Foreskin keratinocyte (primary cell): ENCODE measurements at places on chromosomes 3 and 15. TPM values are rescaled to one million over a fixed set of nuclear protein-coding genes. Genes with fewer than 3 reads are reported as not detected.

GRCh38 chr3:108228286-108228685 lies 6.1 kb upstream of the IFT57 start:
- no peak for DNase-seq

DNA sequence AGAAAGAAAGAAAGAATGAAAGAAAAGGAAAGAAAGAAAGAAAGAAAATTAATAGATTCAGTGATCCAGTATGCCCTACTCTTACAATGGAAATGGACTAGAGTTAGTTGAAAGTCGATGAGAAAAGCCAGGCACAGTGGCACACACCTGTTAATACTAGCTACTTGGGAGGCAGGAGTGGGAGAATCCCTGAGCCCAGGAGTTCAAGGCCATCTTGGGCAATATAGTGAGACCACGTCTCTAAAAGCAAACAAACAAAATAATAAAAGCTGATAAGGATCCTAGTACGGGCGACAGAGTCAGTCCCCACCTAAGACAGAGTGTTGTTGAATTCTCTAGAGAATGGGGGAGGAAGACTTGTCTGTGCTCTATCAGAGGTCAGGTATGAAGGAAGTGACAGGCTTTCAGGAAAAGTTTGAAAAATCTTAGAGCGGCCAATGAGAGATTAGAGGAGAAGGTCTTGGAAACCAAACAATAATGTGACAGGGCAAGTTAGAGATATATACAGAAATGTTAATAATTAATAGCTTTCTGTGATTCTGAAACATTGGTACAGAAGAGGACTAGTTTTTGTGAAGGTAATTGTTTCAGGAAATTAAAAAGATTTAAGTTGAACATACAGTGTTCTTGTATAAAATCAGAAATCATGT lies 117.9 kb upstream of the PTX3 start:
- no peak for DNase-seq

Gene ABI3BP
- polyA plus RNA-seq = 0.62 and 0.68 TPM in 2 replicates

DNA sequence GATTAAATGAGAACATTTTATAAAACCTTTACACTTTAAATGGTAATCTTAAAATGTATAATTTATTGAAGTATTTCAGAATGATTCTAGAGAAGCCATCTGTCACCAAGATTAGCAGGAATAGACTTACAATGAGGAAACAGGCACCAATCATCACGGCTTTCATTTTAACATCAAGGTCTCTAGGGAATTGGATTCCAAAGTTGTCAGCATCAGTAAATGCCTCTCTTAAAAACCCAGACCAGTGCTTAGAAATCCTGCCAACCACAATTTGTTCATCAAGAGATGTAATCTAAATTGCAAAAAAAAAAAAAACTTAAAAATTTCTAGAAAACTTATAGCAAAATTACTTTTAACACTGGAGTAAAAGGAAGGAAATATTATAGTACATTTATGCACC lies 20.3 kb downstream of the PLSCR2 start:
- no peak for DNase-seq

GRCh38 chr3:151156618-151157216 lies 46.3 kb downstream of the GPR171 start:
- DNase-seq = no peak

DNA sequence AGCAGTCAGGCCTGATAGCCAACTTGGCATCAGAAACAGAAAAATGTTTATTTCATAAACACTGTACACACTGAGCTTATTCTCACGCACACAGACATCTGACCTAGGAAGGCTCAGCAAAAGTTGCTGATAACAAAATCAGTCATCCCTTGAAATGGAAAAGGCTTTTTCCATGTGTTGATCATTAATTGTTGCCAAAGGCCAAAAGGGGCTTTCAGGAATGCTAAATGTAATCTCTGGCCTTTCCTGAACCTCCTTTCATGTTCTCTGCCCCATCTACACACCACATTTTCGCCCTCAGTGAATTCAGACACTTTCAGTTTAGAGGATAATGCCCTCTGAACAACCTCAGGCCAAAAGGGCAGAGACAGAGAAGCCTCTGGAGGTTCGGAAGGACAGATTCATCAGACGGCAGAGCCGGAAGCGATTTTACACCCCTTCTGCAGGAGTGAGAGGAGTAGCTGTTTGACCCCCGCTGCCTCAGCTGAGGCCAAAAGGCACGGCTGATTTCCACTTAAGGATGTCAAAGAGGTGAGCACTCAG lies 14.5 kb downstream of the RTP4 start:
- DNase-seq = no peak

DNA sequence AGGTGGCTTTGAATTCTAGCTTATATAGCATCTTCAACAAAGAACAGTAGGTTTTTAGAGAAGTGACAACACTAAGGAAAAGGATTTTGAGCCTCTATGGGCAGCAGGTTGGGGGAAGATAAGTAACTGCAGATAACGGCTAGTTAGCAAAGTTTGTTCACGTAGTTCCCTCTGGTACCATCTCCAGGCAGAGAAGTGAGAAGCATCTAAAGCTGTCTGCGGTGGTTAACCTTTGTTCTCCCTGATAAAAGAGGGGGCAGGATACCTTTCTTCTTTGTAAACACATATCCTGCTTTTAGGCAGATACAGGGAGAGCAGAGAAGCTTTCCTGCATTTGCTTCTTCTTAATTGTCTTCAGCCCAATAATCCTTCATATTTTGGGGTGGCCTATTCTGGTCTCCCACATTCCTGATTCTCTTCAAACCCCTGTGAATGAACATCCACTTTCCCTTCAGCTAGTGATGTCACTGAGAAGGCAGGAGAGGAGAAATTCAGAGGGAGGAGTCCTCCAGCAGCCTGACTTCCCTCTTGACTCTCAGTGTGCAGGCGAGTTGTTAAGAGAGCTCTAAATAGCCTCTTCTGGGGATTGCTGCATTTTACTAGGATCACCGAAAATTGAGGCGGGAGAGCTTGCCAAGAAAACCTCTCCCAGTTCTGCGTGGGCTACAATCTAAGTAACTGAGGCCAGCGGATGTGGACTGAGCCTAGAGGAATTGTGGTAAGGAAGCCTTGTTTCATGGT lies 393.7 kb upstream of the C2CD4B start:
- DNase-seq = no peak

- DNase-seq = no peak
Measured at GRCh38 chr15:80846031-80846815, 67.1 kb downstream of the CEMIP start.

- no peak for DNase-seq
Measured at GRCh38 chr15:31274496-31275330, 51.9 kb upstream of the KLF13 start.

Gene MYO5C
- polyA plus RNA-seq = 0.08 and 0.28 TPM in 2 replicates

GRCh38 chr15:56765251-56765650 lies 31.9 kb upstream of the ZNF280D start:
- no peak for DNase-seq

- no peak for DNase-seq
Measured at GRCh38 chr3:128217702-128218547, 64.6 kb downstream of the EEFSEC start.

Gene GUCA1C
- polyA plus RNA-seq = 0.08 and 0.43 TPM in 2 replicates

Gene PRKAR2A
- 9.5 and 12.2 TPM in 2 replicates for polyA plus RNA-seq

- DNase-seq = peak; percentile 6
Measured at GRCh38 chr3:67790043-67790442, 135.6 kb upstream of the SUCLG2 start.

- no peak for DNase-seq
Measured at GRCh38 chr3:52347716-52348635, 31.9 kb downstream of the DNAH1 start.

DNA sequence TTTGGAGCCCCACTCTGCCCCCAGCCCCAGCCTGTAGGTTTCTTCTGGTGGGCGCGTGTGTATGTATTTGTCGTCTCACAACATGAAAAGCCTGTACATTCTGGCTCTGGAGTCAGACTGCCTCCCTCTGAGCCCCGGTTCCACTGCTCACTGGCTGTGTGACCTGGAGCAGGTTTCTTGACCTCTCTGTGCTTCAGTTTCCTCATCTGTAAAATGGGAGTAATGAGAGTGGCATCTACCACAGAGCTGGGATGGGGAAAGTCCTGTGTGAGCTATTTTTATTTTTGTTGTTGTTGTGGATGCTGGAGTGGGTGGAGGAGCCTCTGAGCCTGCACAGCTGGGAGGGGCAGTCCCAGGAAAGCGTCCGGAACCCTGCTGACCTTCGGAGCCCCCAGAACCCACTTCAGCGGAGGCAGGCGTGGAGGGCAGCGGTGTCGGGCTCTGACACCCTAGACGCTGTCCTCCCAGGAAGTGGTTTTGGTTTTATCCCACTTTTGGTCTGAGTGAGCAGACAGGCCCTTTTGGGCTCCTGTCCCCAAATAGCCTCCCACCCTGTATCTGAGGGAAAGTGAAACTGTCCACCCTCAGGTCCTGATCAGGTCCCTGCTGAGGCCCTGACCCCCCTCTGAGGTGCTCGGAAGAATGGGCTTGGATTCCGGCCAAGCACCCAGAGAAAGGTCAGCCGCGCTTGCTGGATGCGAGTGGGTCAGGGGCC lies 103.5 kb downstream of the CHSY1 start:
- no peak for DNase-seq

- no peak for DNase-seq
Measured at GRCh38 chr3:196193133-196193735, 18.0 kb downstream of the ZDHHC19 start.

DNA sequence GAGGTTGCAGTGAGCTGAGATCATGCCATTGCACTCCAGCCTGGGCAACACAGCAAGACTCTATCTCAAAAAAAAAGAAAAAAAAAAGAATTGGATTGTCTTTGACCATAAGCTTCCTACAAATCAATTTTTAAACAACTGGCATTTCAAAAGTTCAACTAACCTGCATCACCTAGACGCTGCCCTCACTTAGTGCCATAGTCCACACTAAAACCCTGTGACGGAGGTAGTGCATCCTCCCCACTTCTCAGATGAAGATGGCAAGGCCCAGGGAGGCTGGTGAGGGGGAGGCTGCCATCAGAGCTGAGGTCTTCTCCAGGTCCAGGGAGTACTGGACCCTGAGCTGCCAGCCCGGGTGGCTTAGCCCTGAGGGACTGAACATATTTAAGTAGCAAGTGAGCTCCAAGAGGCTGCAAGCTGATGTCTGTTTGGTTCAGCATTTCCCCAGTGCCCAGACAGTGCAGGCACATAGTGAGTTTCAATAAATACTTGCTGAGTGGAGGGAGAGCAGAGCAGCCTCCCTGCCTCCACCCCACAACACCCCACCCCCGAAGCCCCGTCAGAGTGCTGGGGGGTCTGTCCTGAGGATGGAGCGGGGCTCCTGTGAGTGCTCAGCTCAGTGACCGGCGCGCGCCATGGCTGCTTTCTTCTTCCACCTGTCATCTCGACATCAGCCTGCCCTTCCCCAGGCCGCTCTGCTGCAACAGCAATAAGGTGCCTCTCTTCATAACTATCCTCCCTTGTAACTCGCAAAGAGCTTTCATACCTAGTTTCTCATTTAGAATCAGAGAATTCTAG lies 52.8 kb downstream of the MGLL start:
- DNase-seq = no peak

- DNase-seq = peak; percentile 66
Measured at GRCh38 chr3:65955792-65956477, 82.8 kb downstream of the MAGI1 start.

DNA sequence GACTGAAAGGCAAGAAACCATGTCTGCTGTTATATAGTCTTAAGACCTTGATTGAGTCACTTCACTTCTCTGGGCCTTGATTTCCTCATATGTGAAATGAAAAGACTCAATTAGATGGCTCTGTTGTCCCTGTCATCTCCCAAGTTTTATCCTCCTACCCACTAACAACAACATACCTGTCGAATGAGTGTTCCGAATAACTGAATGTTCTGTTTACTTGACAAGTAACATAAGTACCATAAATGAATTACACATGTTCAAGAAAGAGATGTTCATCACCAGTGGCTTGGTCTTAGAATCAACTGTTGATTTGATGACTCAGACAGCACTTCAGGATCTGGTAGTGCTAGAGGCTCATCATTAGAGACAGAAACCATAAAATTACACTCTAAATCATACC lies 311.7 kb downstream of the VPS13C start:
- DNase-seq = peak; percentile 72

GRCh38 chr3:126341755-126342150 lies 15.5 kb downstream of the KLF15 start:
- no peak for DNase-seq

Gene CASR
- polyA plus RNA-seq = not detected in 2 replicates

GRCh38 chr3:123834631-123835030 lies 49.5 kb downstream of the MYLK start:
- DNase-seq = peak; percentile 94

GRCh38 chr3:150333477-150333876 lies 74.6 kb upstream of the TSC22D2 start:
- DNase-seq = no peak

GRCh38 chr3:119967353-119968006 lies 126.8 kb downstream of the GSK3B start:
- no peak for DNase-seq

Gene FOXB1
- polyA plus RNA-seq = not detected in 2 replicates

Gene BOC
- polyA plus RNA-seq = 8.3 and 11.4 TPM in 2 replicates

- no peak for DNase-seq
Measured at GRCh38 chr15:81296673-81297072, 27.3 kb downstream of the STARD5 start.

DNA sequence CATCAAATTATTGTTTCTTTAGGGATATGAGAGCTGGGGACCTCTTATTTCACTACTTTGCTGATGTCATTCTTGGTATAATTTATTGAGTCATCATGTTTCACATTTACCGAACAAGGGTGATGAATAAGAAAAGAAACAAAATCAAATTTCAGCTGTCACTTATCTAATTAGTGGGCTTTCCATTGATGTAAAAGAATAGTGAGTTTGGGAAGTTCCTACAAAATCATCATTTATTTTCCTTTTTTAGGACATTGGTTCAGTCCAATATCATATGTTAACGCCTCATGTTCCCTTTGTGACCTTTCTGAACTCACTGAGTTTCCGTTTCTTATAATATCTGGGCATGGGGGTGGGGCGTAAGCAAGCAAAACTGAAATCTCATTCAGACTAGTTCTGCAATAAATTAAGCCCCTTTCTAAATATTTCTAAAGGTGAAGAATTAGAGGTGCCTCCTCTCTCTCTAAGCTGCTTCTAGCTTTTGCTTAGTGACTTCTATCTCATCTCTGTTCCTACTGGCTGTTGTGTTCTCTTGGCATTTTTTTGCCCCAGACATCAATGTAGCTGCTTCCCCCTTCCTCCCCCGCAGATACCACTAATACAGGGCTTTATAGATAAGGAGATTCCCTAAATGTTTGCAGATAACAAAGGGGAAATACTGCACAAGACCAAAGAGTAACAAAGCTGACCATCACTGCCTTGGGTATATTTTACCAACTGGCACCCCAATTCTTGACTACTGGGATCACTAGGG lies 238.0 kb upstream of the CTNNB1 start:
- no peak for DNase-seq

DNA sequence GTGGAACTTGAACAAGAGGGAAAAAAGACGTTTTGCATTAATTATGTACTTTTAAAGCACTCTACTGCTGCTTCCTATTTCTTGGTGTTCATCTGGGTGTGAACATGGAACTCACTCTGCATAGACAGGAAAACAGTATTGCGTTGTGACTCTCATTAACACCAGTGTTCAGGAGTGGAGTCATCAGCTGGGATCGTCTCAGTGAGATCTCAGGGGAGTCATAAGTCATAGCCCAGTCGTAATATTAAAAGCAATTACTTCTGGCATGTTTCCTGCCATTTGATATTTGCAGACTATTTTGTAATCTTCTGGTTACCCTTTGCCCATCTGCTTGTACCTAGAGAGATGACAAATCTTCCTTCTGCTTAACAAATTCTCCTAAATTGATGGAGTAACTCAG lies 462.0 kb upstream of the ATP11B start:
- DNase-seq = no peak

Gene LTK
- polyA plus RNA-seq = not detected in 2 replicates

GRCh38 chr3:61796911-61797310 lies 235.5 kb downstream of the PTPRG start:
- no peak for DNase-seq

- DNase-seq = peak; percentile 88
Measured at GRCh38 chr3:58216496-58217195, 5.9 kb upstream of the DNASE1L3 start.
